GF-D8 (cell line): ENCODE measurements at places on chromosomes 3 and 15.

DNA sequence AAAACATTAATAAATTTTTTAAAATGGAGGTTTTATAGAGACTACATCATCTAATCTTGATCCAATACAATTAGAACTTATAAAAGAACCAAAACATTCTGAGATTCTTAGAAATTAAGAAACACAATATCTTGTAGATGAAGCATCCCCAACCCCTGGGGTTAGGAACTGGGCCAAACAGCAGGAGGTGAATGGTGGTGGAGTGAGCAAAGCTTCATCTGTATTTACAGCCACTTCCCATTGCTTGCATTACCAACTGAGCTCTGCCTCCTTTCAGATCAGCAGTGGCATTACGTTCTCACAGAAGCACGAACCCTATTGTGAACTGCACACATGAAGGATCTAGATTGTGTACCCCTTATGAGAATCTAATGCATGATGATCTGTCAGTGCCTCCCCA is 36.3 kb downstream of the KNL1 start:
- DNase-seq = no peak

DNA sequence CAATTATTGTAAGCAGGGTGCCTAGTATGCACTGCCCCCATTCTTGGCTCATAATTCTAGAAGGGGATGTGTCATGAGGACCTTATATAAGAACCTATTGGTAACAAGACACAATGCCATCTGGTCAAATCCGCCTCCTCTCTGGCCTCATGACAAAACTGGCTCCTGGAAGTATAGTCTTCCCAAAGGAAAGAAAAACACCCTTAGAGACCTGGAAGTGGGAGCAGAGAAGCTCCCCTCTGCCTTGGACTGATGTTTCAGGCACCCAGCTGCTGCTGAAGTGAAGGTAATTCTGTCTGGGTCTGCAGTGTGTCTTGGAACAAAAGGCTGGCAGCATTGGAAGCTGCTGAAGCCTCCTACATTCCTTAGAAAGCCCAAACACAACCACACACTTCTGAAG is 107.2 kb upstream of the CLSTN2 start:
- no peak for DNase-seq

DNA sequence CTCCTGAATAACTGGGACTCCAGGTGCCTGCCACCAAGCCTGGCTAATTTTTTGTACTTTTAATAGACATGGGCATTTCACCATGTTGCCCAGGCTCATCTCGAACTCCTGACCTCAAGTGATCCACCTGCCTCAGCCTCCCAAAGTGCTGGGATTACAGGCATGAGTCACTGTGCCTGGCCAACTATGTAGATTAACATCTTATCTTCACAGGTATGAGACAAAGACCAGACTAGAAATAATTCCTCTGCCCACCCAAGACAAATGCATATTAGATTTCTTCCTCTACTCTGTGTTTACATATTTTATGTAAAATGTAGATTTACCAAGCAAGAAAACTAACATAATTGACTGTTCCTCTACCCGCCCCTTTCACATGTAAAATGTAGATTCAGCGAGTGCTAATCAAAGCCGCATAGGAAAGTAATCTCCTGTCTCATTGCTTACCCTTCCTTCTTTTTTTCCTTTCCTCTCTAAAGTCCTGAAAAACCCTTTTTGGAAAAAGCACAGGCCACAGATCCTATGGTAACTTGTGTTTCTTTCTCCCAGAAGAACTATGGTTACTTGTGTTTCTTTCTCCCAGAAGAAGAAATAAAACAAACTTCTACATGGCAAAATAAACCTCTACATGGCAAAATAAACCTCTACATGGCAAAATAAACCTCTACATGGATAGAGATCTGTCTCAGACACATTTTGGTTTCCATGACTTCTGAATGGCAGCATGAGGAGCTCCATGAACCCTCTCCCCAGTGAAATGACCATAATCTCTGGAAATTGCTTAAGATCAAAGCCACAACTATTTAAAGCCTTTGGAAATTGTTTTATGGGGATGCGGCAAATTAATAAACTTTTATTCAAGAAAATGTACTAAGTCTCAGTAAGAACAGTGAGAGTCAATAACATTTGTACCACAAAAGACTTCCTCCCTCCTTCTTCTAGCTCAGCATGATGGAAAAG is 9.1 kb upstream of the ABHD2 start:
- DNase-seq = no peak

GRCh38 chr3:14562121-14562890 is 22.2 kb upstream of the GRIP2 start:
- DNase-seq = no peak

GRCh38 chr3:12990781-12991480 is 82.3 kb downstream of the IQSEC1 start:
- no peak for DNase-seq

- DNase-seq = no peak
Observed at GRCh38 chr3:118540826-118541225, 493.8 kb downstream of the IGSF11 start.

- DNase-seq = no peak
Observed at GRCh38 chr3:165526367-165526766, 310.9 kb downstream of the BCHE start.

DNA sequence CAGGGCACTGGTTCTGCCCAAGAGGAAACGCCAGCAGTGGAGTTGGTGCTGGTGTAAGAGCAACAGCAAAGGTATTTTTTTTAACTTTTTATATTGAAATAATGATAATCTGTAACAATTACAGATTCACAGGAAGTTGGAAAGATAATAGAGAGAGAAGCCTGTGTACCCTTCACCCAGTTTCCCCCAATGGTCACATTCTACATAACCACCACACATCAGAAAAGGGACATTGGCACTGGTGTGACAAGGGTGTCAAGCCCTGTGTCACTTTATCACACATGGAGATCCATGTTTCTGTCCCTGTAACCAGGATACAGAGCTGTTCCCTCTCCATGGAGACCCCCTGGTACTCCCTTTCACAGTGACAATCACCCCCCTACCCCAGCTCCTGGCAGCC is 9.1 kb upstream of the PLXNA1 start:
- DNase-seq = no peak

DNA sequence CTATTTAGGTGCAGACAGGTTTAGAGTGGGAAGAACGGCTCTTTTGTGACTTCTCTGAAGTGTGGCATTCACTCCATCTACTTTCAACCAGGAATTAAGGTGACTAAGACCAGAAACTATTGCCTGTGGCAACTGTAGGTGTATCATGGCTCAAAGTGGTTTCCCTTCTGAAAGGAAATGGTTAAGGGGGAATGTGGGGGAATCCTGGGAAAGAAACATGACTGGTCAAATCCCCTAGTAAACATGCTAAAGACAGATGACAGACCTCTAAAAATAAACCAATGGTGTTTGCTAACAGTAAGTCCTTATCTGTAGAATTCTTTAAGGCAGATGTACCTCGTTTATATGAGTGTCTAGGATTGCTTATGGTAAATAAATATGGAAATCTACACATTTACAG is 56.9 kb downstream of the MEGF11 start:
- no peak for DNase-seq

DNA sequence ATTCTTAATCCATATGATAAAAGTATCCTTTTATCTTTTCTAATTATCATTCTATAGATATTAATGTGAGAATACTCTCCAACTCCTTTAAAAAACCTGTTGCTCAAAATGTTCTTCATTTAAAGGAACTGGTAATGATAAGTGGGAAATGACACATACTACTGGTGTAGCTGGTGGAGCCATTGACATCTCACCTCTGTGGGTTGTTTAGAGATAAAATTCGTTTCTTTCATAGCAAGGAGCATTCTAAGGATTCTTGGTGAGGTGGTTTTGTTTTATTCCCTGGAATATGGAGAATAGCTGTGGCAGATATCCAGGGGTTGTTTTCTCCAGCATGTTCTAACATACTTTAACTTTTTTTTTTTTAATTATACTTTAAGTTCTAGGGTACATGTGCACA is 299.8 kb upstream of the THBS1 start:
- no peak for DNase-seq

- DNase-seq = no peak
Observed at GRCh38 chr15:33136353-33136752, 58.2 kb downstream of the FMN1 start.

GRCh38 chr3:45940004-45940780 is 3.1 kb upstream of the CXCR6 start:
- DNase-seq = no peak

- DNase-seq = no peak
Observed at GRCh38 chr3:101133652-101134051, 140.4 kb upstream of the ABI3BP start.

GRCh38 chr3:175386630-175387029 is 527.5 kb downstream of the NAALADL2 start:
- DNase-seq = no peak

- peak; percentile 76 for DNase-seq
Observed at GRCh38 chr3:182710557-182711157, 82.6 kb upstream of the ATP11B start.

DNA sequence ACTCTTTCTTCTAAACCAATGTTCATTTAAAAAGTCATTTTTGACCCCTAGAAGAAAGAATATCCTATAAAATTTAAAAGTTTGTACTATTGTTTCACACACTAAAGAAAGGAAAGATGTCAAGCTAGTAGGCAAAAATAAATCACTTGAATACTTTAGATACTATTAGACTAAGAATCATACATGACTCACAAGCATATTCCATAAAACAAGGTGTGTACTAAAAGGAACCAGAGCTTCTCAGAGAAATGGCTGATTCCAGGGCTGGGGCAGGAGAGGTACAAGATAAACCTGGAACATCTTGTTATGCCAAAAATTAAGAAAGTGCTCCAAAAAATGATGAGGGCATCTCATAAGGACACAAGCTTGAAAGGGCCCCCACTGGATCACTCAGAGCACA is 8.7 kb downstream of the DLG1 start:
- DNase-seq = no peak

DNA sequence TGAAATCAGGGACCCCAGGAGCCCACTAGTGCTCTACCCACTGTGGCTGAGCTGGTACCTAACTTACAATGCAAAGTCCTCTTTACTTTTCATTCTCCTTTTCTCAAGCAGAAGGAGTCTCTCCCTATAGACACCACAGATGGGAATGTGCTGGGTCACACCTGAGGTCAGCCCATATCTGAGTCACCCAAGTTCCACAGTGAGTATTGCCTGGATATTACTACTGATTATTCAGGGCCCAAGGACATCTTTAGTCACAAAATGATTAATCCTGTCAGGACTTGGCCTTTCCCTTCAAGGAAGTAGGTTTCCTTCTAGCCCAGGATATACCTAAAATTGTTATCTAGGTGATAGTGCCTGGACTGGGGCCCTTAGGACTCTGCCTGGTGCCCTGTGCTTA is 1305.2 kb downstream of the SI start:
- no peak for DNase-seq

DNA sequence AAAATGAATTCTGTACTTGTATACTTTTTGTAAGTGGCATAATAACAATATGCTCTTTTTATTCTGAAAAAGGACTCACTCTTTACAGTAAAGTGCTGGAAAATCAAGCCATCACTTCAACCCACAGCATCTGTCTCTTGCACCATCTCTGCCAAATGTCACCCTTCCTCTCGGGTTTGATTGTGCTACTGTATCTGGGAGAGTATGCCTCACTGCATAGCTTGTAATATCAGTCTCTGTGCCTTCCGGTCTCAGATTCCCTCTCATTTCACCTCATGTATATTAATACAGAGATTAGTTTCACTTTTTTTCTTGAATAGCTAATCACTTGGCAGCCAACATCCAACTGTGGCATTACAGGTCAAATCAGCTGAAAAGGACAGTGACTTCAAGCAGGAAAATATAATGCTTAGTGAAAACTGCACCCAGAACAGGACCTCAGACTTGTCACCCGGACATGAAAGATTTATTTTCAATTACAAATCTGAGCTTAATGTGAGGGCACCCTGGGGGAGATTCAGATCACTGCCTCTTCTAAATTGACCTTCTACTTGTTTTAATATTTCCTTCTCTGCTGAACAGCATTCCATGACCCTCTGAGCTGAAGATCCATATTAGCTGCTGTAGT is 605.8 kb upstream of the NAALADL2 start:
- DNase-seq = no peak

GRCh38 chr15:93515256-93516051 is 426.4 kb upstream of the RGMA start:
- no peak for DNase-seq

DNA sequence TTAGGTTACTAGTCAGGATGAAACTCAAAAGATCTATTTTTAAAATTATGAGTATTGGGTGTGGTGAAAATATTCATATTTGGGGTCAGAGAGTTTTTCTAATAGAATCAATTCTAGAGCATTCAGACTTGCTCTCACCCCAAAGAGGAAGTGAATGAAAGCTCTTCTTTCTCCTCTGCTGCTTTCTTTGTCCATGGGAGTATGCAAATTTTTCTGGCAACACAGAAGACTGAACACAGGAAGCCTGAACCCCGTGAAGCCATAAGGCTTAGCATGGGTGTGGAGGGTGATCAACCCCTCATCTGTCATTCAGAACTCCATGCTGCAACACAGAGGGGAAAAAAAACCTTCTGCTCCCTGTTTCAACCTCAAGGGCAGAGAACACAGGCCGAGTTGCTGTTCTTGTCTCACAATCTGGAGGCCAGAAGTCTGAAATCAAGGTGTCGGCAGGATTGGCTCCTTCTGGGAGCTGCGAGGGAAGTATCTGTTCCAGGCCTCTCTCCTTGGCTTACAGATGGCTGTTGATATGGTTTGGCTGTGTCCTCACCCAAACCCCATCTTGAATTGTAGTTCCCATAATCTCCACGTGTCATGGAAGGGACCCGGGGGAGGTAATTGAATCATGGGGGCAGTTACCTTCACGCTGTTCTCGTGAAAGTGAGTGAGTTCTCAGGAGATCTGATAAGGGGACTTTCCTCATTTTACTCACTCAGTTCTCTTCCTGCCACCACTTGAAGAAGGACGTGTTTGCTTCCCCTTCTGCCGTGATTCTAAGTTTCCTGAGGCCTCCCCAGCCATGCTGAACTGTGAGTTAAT is 33.7 kb upstream of the CD47 start:
- DNase-seq = peak; percentile 92

DNA sequence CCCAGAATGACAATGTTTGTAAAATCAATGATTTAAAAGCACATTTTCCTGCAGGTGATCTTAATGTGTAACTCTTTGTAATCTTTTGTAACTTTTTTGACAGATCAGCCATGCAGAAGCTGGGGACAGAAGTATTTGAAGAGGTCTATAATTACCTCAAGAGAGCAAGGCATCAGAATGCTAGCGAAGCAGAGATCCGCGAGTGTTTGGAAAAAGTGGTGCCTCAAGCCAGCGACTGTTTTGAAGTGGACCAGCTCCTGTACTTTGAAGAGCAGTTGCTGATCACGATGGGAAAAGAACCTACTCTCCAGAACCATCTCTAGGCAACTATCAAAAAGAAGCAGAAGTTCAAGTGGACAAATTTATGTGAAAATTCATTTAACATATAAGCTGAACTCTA is 32.1 kb upstream of the NUDT16 start:
- DNase-seq = no peak
